Cardiac septum (tissue), 1 donor: ENCODE measurements at places on chromosomes 1 and 21. TPM values are rescaled to one million over a fixed set of nuclear protein-coding genes. Genes with fewer than 3 reads are reported as not detected.

GRCh38 chr1:81936853-81937252, 136.1 kb downstream of the ADGRL2 start:
- DNase-seq, result no peak

GRCh38 chr1:66261364-66261763, 272.6 kb upstream of the SGIP1 start:
- no peak for DNase-seq

GRCh38 chr21:33655588-33656221, 13.4 kb downstream of the ITSN1 start:
- DNase-seq, result no peak

DNA sequence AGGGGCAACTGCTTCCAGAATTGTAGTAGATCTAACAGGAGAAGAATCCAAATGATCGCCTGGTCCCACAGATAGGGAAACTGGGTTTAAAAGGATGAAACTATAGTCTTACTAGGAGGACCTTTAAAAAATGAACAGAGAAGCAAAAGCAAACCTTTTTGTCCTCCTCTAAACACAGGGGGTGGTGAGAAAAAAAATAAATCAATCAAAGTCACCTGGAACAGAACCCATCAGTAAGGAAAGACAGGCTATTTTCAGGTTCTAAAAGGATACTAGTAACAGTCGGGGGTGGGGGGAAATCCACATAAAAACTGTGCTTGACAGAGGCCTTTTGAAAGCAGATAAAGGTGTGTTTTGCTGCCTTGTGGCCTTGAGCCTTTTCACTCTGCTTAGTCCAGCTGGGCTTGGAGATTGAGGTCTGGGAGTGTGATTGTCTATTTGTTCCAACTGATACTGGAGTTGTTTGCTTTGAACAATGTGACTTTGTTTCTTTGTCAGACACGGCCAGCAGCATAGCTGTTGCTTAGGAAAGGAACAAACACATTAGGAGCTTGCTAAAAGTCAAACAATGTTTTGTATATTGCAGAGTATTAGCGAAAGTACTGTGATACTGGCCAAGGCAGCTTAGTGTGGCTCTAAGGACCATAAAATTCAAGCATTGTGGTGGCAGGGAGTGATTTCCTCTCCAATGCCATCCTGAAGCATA, 141.1 kb upstream of the IRF2BP2 start:
- DNase-seq, result no peak

DNA sequence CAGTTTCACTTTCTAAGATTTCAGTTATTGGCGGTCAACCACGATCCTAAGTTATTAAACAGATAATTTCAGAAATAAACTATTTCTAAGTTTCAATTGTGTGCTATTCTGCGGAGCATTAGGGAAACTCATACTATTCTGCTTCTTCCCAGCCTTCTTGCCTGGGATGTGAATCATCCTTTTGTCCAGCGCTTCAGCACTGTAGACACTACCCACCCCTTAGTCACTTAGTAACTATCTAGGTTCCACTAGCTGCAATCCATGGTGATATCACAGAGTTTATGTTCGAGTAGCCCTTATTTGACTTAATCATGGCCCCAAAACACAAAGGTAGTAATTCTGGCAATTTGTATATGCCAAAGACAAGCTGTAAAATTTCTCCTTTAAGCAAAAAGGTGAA, 279.9 kb upstream of the ADAMTS5 start:
- no peak for DNase-seq

RIPPLY3 gene
- total RNA-seq, result not detected

USH2A gene
- 3.6 TPM for total RNA-seq

RSPH1 gene
- not detected for total RNA-seq
